ENCODE measurements at places on chromosomes 11 and 22.

- no peak for DNase-seq
These were observed 14.4 kb downstream of the DAGLA start for GRCh38 chr11:61694602-61694939.

GRCh38 chr11:32830413-32830738 lies 649 bp downstream of the PRRG4 start:
- no peak for DNase-seq

GRCh38 chr11:12158909-12159308 lies 48.5 kb downstream of the MICAL2 start:
- no peak for DNase-seq

DNA sequence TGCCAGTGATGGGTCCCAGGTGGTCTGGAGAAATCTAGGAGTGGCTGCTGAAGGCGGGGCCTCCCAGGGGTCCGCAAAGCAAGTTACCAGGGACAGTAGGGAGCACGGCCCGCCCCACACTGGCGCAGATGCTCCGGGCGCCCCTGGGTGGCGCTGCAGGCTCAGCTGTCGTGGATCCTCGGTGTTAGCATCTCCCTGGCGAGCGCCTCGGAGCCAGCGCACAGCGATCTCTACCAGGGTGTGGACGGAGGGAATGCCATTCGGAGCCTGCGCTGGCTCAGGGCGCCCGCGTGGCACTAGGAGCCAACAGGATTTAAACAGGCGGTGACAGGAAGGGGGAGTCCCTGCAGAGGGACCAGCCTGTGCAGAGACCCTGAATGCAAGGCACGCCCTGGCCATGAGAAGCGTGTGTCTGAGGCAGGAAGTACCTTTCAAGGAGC lies 20.2 kb downstream of the FADS3 start:
- peak; percentile 75 for DNase-seq

- no peak for DNase-seq
These were observed 51.5 kb downstream of the ALG9 start for GRCh38 chr11:111819829-111820237.

DNA sequence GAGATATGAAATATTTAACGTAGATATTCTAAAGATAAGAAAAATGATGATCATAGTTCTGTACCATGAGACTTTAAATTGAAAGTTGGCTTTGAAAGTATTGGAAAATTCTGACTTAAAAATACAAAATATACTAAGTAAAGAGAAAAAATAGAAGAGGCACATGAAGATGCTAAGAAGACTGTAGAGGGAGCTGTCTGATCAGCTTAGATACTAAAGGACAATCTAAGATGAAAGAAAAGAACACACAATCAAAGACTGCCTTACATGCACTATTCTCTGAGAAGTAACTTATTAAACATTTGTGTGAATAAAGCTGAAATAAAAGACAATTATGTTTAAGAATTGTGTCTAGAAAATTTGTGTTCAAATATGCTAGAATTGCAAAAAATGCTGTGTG lies 55.1 kb downstream of the RBMXL2 start:
- peak; percentile 31 for DNase-seq

- peak; percentile 37 for DNase-seq
These were observed 8.2 kb downstream of the PHF21A start for GRCh38 chr11:46112961-46113607.

DNA sequence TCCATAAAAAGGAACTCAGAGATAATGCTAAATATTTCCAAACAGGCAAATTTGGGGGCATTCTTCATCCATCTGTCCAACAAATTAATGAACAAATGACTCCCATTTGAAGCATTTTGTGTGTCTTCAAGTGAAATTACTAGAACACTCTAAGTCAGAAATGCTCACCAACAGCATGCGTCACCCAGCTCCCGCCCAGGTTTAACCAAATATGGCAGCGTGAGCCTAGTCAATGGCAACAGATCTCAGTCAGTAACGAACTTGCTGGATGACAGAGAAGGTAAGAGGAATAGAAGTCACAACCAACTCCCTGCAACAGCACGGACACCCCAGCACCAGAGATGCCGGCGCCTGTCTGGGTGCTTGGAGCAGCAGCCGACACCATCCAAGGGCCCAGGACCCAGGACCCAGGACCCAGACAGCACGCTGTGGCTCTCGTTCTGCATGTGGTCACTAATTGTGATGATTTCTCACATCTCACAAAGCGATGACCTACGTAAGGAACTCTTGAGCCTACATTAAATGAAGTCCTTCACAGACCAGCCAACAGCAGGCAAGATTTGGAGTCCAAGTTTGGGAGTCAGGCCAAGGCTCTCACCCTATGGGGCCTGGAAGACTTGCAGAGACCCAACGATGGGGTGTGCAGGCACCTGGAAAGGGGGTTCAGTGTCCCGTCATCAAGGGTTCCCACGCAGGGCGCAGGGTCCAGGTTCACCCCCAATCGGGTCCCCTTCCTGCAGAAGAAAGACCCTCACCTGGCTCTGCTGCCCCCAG lies 556.9 kb downstream of the BRD1 start:
- DNase-seq: no peak

GRCh38 chr22:42236268-42236667 lies 34.2 kb downstream of the TCF20 start:
- no peak for DNase-seq

- no peak for DNase-seq
These were observed 40.3 kb upstream of the TTLL12 start for GRCh38 chr22:43227239-43227630.

DNA sequence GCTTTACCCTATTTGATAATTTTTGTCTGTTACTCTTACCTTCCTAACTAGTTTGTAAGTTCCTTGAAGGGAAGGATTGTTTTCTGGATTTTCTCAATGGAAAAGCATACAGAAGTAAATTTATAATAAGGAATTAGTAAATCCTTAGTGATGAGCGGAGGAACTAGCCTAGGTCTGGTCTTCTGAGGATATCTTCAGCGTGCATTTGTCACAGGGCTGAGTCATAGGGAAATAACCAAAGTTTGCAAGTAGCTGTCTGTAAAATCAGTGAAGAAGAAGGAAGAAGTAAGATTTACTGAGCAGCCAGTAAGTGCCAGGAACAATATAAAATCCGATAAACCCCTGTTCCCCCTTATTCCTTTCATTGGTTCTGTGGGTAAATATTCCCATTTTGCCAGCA lies 162.7 kb upstream of the SORL1-AS1 start:
- DNase-seq: peak; percentile 51

GRCh38 chr11:66888282-66888681 lies 31.4 kb downstream of the LRFN4 start:
- DNase-seq: no peak
